Activated T-helper 1 cell treated with anti-CD3 and anti-CD28 coated beads, Interleukin-12 subunit alpha, Interleukin-12 subunit beta, Interleukin-2, Interleukin-4 antibody, amounts not matched to agents 30 ng/mL and 10 ng/mL and 1 ng/mL, durations not matched to agents 14 hours and 24 hours and 36 hours (primary cell): ENCODE measurements at places on chromosomes 11 and 22. TPM values are rescaled to one million over a fixed set of nuclear protein-coding genes. Genes with fewer than 3 reads are reported as not detected.

- DNase-seq = no peak
These were observed 638 bp upstream of the TENM4 start for GRCh38 chr11:79441461-79441875.

DNA sequence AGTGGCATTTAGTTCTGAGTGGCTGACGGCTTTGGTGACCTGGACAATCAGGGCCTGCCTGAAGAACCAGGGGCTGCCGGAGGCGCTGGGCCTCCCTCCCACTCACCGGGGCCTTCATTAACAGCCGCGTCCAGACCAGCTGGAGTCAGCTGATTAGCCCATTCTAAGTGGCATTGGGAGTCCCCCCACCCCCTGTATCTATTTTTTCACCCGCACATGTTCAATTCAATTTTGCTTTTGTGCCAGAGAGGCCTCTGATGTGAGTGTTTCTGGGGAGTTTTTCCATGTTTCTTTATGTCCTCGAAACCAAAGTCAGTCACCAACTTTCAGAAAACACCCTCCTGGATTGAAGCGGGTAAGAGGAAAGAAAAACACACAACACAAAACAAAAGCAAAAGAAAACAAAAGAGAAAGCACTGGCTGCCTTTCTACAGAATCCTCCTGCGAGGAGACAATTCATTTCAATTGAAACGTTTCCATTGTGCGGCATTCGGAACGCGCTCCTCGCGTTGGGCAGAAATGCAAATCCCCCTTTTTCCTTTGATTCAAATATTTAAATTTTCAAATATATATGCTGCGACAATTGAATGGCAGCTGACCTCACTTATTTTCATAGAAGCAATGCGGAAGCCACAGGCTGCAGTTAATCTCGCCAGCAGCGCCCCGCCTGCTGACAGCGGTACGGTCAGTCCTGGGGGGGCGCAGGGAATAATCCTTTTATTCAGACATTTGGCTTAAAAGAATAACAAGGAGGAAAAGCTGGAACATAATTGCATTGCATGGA lies 17.7 kb downstream of the CDKN1C start:
- DNase-seq = no peak

DNA sequence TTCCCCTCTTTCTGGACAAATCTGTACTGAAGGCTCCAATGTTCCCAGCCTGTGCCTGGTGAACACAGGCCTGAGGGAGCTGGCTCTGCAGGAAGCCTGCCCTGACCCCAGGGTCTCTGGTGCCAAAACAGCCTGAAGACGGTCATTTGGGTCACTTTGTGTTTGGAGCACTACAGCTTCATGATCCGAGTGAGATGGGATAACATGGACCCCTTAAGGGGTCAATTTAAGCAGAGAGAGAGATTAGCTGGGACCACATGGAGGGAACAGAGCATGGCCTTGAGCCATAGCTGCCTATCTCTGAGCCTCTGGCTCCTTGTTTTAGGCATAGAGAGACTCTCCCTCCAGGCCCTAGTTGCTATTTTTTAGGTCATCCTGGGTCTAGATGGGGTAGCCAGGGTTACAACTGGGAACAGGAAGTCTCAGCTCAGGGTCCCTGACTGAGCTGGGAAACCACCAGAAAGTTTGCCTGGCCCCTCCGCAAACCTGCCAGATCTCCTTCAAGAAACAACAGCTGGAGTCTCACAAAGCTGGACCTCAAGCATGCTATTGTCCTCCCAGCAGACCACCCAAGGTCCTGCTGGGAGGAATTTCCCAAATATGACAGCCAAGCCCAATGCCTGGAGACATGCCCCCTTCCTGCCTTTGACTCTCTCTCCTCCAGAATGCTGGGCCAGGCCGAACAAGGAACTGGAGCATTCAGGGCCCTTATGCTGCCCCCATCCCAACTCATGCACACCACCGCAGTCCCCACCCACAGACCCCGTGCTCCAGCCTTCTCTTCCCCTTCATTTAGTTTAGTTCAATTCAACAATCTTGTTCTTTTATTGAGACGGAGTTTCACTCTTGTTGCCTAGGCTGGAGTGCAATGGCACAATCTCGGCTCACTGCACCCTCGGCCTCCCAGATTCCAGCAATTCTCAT lies 4.0 kb downstream of the SLCO2B1 start:
- DNase-seq = no peak

DNA sequence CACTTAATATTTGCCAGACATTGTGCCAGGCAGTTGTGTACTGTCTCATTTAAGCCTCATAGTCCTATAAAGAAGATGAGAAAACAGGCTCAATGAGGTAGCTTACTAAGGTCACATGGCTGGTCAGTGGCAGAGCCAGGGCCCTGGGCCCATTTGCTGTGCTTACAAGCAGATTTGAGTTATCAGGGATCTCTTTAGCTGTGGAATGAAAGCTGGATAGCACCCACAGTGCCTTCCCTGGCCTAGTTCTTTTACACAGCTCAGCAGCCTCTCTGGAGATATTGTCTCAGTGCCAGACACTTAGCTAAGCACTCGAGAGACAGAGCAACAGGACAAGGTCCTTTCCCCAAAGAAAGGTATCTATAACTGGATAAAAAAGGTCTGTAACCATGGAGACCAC lies 6.1 kb downstream of the TMEM86A start:
- no peak for DNase-seq

DNA sequence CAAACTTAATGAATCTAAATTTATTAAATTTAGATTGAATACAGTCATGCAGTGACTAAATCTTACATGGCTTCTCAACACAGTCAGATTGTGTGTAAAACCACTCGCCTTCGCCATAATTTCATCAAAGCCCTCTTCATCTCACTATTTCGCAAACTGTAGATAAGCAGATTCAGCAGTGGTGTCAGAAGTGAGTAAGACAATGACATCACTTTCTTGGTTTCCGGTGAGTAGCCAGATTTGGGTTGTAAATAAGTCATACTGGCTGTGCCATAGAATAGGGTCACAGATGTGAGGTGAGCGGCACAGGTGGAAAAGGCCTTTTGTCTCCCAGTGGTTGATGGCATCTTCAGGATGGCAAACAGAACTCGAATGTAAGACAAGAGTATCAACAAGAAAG lies 3.4 kb downstream of the OR10A6 start:
- DNase-seq = no peak

DNA sequence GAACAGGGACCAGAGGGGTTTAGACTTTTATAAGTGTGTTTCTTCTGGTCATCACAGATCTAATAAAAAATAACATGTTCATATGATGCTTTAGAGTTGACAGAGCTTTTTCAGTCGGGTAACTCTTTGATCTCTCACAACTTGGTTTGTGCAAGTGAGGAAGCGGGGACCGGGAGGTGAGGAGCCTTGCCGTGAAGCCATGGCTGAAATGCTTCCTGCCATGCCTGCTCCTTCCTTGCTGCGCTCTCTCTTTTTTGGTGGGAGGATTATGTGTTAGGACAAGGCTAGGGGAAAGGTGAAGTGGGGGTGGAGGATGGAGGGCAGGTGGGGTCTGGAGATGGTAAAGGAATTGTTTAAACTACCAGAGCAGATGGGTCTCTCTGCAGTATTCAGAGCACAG lies 23.8 kb downstream of the TEAD1 start:
- no peak for DNase-seq

DNA sequence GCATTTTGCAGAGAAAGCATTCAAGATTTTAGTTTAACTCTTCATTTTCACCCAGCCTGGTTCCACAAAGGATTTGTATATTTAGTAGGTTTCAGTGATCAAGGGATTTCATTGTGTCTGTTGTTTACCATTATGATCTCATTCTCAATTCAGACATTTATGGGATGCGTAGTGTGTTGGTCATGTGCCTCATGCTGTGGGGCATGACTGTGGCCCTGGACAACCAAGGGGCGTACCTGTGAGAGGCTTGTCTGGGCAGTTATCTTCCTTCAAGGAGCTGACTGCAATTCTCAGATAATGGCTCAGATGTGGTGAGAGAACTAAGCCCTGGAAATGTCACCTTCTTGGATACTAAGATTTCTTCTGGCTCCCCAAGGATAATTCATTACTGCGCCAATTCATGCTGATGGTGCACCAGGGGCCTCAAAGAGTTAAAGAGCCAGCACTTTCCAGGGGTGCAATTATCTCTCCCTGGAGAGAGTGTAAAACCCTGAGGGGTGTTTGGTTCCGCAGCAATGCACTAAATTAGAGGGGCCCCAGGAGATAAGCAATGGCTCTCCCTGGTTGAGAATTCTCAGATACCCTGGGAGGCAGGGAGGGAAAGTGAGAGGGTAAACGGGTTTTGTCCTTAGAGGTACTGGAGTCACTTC lies 32.2 kb downstream of the SLC6A5 start:
- DNase-seq = no peak

The ZNF214 gene
- total RNA-seq = not detected in 2 replicates

The IL18 gene
- total RNA-seq = 0.23 TPM in 1 of 2 replicates, not detected in the other

The KBTBD3 gene
- 4.1 and 5.8 TPM in 2 replicates for total RNA-seq

The MISFA gene
- 5.1 and 7.1 TPM in 2 replicates for total RNA-seq

The MYEOV gene
- 0.93 and 1.9 TPM in 2 replicates for total RNA-seq

The OSBP2 gene
- total RNA-seq = 1.6 and 1.9 TPM in 2 replicates
